ENCODE measurements at places on chromosomes 1 and 21.

- DNase-seq, result no peak
Measured at GRCh38 chr1:109137958-109138357, 24.0 kb downstream of the ELAPOR1 start.

- peak; percentile 99 for DNase-seq
Measured at GRCh38 chr1:163035446-163036249, 33.5 kb upstream of the RGS4 start.

GRCh38 chr21:38702196-38702595 is 103.5 kb upstream of the ETS2 start:
- no peak for DNase-seq

DNA sequence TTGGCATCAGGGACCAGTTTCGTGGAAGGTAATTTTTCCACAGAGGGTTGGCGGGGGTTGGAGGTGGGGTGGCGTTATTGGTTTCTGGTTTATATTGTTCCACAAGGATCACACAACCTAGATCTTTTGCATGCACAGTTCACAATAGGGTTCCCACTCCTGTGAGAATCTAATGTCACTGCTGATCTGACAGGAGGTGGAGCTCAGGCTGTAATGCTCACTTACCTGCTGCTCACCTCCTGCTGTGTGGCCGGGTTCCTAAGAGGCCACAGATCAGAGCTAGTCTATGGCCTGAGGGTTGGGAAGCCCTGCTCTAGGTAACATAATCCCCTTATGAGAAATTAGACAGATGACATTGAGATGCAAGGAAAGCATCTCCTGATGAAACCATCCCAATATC is 12.6 kb downstream of the GBP5 start:
- no peak for DNase-seq

DNA sequence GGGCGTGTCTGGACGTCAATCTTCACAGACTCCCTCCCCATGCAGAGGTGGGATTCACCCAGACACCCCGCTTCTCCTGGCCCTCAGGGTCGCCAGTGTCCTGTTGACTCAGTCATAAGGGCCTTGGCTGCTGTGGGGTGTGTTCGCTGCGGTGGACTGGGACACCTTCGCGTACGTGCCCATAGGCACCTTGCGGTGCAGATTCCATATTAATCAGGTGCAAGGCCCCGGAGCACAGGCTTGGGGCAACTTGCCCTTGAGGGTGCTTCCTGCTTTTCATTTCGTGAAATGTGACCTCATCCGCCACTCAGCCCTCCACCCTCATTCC is 398 bp upstream of the SLC30A10 start:
- DNase-seq, result no peak

DNA sequence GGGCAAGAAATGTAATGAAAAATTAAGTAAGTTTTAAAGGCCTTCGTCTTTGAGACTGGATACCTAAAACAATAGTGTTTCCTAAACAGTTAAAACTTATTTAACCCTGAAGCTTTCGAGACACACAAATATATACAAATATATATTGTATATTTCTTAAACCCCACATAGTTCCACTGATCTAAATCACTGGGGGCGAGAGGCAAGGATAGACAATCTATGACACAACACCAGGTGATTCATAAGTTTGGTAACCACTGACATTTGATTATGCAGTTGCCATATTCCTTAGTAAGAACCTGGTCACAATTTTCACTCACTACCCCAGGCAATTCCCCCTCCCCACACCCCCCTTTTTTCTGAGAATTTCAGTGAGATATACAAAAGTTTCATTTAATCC is 55.3 kb upstream of the BOLA1 start:
- DNase-seq, result peak; percentile 71

GRCh38 chr1:61921435-61921834 is 179.2 kb downstream of the PATJ start:
- DNase-seq, result no peak

DNA sequence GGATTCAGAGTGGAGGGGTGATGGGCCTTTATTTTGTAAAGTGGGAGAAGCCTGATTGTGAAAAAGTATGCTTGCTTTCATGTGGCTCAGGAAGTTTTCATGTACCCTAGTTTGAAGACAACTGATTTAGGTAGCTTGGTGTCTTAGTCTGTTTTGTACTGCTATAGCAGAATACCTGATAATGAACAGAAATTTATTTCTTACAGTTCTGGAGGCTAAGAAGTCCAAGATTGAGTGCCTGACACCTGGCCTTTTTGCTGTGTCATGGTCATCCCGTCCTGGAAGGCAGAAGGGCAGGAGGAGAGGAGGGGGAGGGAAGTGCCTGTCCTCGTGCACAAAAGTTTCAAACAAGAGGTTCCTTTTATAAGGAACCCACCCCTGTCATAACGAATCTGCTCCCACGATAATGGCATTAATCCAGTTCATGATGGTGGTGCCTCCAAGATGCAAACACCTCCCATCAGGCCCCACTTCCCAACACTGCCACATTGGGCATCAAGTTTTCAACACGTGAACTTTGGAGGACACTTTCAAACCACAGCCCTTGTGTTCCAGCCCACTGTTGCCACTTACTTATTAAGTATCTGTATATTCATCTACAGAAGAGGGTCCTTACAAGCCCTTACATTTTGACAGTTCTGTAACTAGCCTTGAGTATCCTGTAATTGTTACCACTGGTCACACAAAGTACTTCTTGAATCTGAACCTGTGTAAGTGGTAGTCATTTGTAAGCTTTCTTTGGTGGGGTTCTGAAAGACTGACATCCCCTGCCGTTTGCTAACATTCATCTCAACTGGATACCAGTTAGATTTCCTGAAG is 9.5 kb downstream of the UCK2 start:
- no peak for DNase-seq

DNA sequence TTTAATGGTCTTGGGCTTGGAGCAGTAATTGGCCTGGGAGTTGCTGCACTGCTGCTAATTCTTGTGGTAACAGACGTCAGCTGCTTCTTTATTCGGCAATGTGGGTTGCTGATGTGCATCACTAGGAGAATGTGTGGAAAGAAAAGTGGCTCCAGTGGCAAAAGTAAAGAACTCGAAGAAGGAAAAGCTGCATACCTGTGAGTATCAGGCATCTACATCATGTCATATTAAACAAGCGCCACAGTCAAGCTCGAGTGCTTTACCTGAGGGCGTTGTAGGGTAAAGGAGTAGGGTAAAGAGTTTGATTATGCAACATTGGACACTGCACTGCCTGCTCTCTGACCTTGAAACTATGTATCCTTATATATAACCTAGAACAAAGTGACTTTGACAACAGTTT is 510.6 kb downstream of the NCAM2 start:
- DNase-seq, result no peak

DNA sequence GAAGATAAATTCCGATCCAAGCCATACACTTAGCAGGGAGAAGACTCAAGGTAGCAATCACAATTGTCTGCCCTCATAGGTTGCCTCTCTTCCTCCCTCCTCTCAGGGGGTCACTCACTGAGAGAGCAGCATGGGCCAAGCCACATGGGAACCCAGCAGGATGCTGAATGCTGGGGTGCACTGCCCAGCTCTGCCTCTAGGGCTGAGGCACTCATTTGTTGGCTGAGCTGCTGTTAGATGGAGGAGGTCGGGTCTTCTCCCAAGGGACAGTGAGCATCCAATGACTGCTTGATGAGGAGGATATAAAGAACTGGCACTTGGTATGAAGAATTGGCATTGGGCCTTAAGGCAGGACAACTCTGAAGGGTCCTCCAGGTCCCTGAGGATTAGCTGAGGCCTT is 418.8 kb downstream of the SIPA1L2 start:
- no peak for DNase-seq

DNA sequence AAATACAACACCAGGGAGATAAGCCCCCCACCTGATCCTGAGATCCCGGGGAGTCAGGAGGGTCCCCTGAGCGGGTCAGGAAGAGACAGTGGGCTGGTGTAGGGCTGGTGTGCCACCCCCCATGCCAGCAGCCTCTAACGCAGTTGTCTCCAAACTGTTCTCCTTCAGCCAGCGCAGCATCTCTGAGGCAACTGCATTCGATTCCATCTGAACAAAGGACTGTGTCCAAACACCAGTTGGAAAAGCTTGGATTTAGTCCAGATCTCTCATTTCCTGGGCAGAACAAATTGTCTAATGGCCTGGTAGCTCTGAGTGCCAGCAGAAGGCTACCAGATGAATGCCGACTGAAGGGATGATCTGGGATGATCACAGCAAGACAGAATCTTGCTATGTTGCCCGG is 44.1 kb upstream of the EIF4G3 start:
- no peak for DNase-seq

DNA sequence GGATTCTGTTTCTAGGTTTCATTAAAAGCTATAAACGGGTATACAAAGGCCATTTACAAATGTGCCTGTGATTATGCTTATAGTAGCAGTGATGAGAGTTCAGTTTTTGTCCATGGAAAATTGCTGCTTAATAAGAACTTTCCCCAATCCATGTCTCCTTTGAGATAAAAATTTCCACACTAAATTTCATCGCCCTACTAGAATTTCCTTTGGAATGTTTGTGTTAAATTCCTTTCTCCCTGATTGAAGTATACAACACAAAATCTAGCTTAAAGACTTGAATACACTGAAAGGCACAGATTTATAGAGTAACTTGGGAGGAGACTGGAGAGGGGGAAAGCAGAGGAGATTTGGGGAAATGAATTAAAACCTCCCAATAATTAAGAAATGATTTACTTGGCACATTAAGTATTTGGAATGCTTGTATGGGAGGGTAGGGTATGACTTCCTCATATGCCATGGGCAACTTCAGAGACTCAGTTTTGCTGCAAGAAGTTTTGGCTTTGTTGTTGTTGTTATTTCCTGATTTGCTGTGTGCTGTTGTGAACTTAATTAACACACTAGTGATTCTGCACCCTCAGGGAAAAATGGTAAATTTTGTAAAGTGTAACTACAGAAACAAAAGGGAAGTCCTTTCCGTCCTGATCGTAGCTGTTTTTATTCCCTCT is 157.6 kb upstream of the LMO4 start:
- DNase-seq, result no peak

DNA sequence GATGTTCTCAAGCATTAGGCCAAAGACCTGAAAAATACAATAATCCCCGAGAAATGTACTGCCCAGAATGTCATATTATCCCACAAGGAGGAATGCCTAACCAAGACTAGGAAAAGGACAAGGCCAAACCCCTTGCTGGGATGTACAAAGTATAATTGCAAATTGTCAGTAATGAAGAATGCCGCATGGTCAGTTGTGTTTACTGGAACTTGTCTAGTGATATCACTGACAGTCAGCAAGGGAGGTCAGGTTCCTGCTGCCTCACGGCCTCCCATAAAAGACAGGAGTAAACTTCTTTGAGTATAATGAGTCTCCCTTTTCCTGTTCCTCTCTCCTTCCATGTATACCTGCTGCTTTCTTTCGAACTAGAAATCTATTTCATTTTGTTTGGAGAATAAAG is 222.8 kb downstream of the RHOU start:
- DNase-seq, result no peak

- peak; percentile 40 for DNase-seq
Measured at GRCh38 chr1:6257541-6258069, 3.3 kb downstream of the GPR153 start.

- peak; percentile 94 for DNase-seq
Measured at GRCh38 chr1:21295002-21295401, 4.7 kb upstream of the ECE1 start.

- peak; percentile 78 for DNase-seq
Measured at GRCh38 chr1:193060115-193060403, 647 bp downstream of the RO60 start.

- DNase-seq, result no peak
Measured at GRCh38 chr1:172980456-172980855, 70.3 kb downstream of the TNFSF18 start.

DNA sequence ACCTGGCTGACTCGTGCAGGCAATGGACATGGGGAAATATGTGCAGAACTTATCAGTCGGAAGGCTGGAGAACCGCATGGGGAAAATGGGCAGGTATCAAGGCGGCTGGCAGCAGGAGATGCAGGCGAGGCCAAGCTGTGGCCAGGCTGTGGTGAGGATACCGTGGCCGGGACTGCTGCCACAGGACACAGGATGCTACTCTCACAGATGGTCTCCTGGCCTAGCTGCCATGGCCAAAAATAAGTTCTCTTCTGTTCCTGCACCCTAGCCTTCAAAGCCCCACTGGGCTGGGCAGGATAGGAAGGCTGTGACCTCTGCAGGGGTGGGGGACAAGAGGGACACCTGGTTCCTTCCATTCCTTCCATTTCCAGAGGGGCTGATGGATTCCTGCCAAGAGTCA is 26.4 kb downstream of the TEX35 start:
- no peak for DNase-seq

GRCh38 chr21:33244779-33245105 is 15.0 kb downstream of the IFNAR2 start:
- no peak for DNase-seq

DNA sequence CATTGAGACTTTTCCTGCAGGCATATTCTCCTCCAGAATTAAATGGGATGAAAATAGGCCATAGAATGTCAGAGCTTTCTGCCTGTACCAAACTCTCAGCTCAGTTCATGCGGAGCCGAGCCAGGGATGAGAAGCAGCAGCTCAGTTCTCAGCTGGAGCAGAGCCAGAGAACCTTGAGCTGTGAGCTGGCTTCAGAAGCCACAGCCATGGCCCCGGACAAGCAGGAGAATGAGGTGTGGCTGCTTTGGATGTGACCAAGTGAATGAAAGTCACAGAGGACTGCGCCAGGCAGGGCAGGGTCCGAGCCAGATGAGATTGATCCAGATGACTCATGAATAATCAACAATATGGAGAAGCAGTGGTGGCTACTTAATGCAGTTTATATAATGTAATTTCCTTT is 633.8 kb downstream of the NCAM2 start:
- DNase-seq, result no peak

DNA sequence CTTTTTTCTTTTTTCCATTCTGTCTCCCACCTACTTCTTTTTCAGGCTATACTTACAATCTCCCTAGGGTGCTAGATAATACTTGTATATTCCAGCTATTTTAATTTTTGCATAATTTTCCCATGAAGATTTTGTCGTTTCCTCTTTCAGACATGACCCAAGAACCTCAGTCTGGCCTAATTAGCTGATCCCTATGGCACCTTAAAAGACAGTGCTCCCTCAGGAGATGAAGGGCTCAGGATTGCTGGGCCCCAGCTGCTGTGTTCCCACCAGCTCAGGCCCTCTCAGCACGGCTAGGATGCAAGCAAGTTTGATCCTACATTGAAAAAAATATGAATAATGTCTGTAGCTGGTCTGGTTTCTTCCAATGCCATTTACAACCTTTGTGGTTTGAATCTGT is 55.0 kb upstream of the RGS5 start:
- no peak for DNase-seq

Measured in RCC 7860 (cell line).